ENCODE measurements at places on chromosomes 16 and 17.
A peak's percentile ranks its signal among the peaks of the same experiment; 100 is the strongest.

DNA sequence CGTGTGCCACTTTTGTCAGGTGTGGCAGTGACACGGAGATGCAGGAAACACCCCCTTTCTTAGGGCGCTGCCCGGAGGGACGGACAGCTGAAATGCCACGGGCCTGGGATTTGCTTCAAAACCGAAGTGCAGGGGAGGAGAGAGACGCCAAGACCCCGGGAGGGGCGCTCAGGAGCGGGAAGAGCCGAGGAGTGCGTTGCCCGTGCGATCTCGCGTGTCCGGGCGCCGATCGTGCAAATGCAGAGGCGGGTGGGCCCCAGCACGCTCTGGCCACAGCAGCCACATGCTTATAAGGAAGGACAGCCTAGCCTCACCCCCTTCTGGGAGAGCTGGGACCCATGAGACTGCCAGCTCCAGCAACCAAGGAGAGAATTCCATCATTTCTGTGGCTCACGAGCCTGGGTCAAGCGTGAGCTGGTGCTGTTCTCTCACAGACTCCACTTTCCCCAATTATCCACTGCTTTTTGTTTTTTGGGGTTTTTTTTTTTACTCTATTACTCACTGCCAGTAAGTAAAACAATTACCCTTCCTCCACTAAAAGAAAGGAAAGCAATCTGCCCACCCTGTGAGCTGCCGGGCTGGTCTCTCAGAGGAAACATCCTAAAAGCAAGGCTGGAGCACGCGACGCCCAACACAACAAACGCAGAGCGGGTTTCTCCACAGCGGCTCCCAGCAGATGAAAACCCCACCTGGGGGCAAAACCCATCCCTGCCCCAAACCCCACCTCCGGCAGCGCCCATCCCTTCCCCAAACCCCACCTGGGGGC is 27.2 kb upstream of the C16orf95 start:
- DNase-seq = no peak

DNA sequence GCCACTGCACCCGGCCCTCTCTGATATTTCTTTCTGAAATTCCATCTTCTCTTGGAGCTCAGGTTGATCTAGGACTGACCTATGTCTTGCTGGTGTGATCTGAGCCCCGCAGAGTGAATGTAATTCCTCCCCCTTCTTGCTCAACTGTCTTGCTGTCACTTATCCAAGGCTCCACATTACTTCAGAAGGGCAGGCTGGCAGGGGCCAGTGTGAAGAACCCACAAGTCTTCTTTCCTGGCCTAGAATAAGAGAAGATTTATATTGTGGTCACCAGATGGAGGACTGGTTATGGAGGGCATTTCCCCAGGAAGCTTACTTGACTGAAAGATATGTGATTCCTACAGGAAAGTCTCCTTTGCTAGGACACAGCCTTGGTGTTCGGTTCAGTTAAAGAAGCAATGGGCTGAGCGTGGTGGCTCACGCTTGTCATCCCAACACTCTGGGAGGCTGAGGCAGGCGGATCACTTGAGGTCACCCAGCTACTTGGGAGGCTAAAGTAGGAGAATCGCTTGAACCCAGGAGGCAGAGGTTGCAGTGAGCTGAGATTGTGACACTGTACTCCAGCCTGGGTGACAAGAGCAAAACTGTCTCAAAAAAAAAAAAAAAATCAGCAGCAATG is 13.4 kb downstream of the ITGAL start:
- no peak for DNase-seq

- DNase-seq = peak; percentile 80
These were observed 6.5 kb upstream of the BAIAP2 start for GRCh38 chr17:81028506-81028858.

GRCh38 chr16:68373528-68374245 is 62.9 kb downstream of the PRMT7 start:
- no peak for DNase-seq

- DNase-seq = no peak
These were observed 65.3 kb downstream of the SPECC1 start for GRCh38 chr17:20074489-20074888.

GRCh38 chr16:143047-143446 is 4.6 kb upstream of the NPRL3 start:
- DNase-seq = no peak

DNA sequence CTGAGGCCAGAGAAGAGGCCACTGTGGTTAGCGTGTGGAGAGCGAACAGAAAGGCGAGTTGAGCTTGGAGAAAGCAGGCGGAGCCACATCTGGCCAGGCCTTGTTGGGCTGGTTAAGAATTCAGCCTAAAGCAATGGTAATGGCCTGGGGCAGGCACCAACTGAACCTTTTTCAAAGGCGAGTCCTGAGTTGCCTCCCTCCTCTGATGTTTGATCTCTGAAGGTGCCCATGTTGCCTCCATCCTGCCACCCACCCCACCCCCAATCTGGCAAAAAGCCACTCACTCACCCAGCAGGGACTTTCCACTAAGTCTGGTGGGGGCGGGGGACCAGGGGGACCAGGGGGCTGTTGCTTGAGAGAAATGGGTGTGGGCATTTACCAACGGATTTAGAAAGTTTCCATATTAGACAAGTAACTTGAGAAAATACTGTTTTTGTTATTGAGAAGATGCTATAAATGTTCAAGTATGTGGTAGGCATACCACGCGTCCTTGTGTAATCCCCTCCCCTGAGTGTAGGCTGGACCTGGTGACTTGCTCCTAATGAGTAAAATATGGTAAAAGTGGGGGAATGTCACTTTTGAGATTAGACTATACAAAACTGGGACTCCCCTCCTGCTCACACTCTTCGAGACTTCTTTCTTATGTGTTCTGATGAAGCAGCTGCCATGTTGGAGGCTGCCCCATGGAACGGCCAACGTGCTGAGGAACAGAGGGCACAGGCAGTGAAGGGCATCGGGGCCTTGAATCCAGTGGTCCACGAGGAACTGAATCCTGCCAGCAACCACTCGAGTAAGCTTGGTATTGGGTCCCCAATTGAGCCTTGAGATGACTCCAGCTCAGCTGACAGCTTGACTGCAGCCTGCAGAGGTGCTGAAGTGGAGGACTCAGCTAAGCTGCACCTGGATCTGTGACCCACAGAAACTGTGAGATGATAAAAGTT is 29.9 kb upstream of the TNS4 start:
- DNase-seq = no peak

- DNase-seq = no peak
These were observed 10.9 kb downstream of the NHERF1 start for GRCh38 chr17:74759243-74759801.

- no peak for DNase-seq
These were observed 186.9 kb upstream of the WSB1 start for GRCh38 chr17:27106982-27107360.

DNA sequence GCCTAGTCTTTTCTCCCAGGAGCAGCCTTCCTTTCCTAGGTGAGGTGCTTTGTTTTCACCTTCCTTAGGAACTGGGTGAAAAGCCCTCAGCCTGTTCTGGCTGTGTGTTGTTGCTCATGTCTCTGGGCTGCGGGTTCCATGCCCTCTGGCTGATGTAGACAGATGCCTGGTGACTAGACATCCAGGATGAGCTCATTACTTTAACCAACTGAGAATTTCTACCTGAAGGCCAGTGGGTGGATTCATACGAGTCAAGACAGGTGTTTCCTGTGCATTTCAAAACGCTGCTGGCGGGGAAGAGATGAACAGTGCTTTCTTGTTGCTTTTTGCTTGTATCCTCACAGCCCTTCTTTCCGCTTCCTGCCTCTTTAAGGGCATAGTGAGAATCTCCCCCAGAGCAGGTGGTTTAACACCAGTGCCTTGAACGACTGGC is 22.3 kb downstream of the SAP30BP start:
- DNase-seq = no peak

GRCh38 chr16:1554826-1555445 is 21.5 kb downstream of the TMEM204 start:
- no peak for DNase-seq

GRCh38 chr17:49579522-49579921 is 3.9 kb downstream of the NXPH3 start:
- no peak for DNase-seq

Measured in osteocyte (in vitro differentiated cells).